Stimulated activated CD4-positive, alpha-beta T cell treated with anti-CD3 and anti-CD28 coated beads, Interleukin-4, amount 100 ng/mL, for 48 hours (primary cell): ENCODE measurements at places on chromosomes 4 and X.

DNA sequence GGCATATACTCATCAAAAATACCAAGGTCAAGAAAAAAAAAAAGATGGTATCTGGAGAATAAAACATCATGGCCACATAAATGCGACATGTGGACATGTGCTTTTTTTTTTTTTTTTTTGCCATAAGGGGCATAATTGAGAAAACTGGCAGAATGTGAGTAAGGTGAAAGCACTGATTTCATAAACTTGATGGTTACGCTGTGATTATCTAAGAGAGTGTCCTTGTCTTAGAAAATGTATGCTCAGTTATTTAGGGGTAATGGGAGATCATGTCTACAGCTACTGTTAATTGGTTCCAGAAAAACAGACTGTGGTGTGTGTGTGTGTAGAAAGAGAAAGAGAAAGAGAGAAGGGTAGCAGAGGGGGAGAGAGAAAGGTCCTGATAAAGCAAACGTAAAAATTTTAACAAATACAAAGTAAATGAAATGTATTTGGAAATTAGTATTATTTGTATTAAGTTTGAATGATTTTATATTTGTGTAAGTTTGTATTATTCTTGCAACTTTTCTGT is 8.1 kb downstream of the DNAJB14 start:
- no peak for DNase-seq

- DNase-seq: no peak
Measured at GRCh38 chrX:9233141-9233540, 199.2 kb upstream of the FAM9B start.

GRCh38 chrX:7170898-7171297 is 22.9 kb upstream of the PUDP start:
- peak; percentile 20 for DNase-seq

- no peak for DNase-seq
Measured at GRCh38 chr4:31234494-31234893, 514.3 kb downstream of the PCDH7 start.

GRCh38 chr4:142238589-142238988 is 602.2 kb downstream of the IL15 start:
- no peak for DNase-seq

- no peak for DNase-seq
Measured at GRCh38 chr4:47010912-47011446, 17.6 kb upstream of the GABRA4 start.

- DNase-seq: no peak
Measured at GRCh38 chr4:31692399-31692940, 972.3 kb downstream of the PCDH7 start.

- DNase-seq: no peak
Measured at GRCh38 chr4:21790438-21791029, 158.0 kb downstream of the KCNIP4 start.

- DNase-seq: no peak
Measured at GRCh38 chr4:105707782-105708180, 708 bp downstream of the INTS12 start.
